ENCODE measurements at places on chromosomes 3 and 15.

- DNase-seq, result no peak
Observed at GRCh38 chr3:104575634-104576033, 791.1 kb upstream of the ALCAM start.

DNA sequence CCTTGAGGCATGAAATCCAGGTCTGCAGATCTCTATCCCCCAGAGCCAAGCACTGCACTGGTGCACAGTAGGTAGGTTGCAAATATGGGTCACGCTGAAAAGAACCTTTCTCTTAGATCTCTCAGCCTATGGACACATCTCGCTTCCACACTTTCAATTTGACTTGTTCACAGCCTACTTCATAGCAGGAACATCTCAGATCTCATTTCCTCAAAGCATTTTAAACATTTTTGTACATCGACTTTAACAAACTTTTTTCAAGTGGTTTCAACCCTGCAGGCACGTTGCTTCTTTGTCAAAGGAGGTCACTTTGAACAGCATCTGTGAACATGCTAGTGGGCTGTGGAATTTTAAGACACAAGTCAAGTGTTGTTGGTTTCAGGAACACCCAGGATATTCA lies 76.0 kb downstream of the SLC12A8 start:
- no peak for DNase-seq

DNA sequence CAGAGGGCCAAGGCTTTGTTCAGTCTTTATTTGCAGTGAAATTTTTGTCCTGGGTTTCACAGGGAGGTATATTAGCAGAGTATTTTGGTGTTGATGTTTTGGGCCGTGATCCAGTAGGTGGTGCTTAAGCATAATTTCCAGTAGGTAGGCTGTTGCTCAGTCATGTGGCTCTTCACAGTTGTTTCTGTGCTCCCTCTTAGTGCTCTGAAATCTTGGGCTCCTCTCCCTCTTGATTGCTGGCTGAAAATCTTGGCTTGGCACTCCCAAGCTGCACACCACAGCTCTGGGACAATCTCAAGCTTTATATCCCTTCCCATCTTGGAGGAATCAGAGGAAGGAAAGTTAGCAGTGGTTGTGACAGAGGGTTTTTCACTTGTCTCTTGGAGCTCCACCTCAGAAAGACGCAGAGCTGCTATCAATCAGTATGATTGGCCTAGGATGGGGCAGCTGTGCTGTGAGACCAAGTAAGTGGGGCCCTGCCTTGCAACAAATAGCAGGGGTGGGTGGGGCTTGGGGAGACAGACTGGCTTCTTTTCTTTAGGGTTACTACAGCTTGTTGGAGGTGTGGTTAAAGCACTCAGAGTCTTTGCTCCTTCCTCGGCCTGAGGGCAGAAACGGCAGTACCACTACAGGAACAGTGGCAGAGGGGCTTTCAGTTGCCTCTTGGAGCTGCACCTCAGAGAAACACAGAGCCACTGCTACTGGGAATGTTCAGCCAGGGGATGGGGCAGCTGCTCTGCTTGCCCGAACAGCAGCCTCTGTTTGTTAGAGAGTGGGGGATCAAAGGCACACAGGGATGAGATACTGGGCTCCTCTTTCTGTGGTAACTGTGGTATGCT lies 627.0 kb downstream of the SI start:
- no peak for DNase-seq

DNA sequence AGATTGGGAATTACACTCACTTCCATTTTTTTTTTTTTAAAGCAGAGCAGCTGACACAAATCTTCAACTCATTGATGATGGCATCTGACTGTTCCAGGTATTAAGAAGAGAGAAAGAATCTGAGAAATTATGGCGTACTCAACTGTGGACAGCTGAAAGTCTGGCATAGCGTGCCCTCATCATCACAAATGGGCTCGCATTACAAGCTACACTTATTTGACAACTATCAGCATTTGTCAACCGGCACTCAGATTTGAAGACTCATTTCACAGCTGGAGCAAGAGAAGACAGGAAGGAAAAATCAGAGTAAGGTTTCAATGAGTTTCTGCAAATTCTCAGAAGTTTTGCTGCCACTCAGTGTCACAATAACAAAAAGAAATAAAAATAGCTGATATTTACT lies 235.9 kb downstream of the ATP8B4 start:
- DNase-seq, result no peak

GRCh38 chr15:83871808-83872559 lies 218.1 kb downstream of the ADAMTSL3 start:
- no peak for DNase-seq

DNA sequence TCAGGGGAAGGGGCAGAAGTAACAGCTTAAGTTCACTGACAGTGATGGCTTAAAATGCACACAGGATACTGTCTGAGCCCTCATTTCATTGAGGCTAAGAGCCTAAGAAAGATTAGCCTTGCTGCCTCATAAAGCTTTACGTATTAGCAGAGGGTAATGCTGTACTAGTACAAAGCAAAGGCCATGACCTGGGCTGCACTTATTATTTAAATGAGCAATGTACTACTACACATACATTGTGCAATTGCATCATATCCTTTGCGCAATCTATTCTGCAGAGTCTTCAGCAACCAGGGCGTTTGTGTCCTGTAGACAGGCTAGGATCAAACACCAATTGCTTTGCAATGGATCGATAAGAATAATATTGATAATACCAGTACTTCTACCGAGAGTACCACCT lies 221.8 kb downstream of the TPRG1 start:
- no peak for DNase-seq

DNA sequence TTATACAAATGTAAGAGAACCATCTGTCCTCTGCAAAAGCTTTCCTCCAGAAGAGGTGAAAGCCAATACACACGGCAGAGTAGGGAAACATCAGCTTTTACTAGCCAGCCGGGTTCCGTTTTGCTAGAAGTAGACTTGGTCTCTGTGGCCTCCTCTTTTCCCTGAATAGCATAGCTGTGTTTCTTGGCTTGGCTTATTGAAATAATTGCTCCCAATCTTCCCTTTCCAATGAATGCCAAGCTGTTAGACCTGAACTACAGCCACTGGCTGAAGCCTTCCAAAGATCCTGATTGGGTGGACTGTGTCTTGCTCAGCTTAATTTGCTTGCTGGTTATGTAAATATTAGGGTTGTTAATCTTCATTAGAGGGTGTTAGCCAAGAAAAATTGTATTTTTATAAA lies 157.8 kb upstream of the ROPN1 start:
- no peak for DNase-seq

DNA sequence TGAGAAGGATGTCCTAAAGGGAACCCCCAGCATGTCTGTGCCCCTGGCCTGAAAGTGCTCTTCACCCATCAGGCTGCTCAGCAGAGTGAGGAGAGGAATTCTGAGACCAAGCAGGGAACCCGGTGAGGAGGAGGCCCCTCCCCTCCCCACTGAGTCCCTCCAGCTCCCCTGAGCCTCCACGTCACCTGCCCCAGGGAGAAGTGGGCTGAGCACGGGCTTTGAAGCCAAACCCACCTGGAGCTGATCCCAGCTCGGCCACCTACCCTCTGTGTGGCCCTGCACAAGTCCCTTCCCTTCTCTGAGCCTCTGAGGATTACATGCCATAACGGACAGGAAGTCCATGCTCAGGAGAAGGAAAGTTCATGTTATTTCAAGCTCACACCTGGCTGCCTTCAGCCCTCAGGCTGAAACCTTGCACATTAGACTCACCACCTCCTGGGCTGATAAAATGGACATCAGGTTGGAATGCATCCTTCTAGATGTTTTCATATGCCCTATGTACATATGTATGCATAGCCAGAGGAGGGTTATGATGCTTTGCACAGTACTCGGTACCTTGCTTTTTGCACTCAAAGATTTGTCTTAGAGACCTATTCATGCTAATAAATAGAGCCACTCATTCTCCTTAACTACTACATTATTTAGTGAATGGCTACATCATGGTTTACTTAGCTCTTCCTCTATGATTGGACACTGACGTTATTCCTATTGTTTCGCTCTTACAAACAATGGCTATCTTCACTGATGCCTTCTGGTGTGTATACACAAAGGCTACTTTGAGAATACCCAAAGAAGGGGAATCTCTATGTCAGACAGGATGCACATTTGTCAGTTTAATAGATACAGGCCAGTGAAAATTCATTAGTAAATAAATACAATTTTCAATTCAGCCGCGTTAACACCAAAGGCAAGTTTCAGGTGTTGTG lies 31.6 kb upstream of the GATA2 start:
- DNase-seq, result no peak

DNA sequence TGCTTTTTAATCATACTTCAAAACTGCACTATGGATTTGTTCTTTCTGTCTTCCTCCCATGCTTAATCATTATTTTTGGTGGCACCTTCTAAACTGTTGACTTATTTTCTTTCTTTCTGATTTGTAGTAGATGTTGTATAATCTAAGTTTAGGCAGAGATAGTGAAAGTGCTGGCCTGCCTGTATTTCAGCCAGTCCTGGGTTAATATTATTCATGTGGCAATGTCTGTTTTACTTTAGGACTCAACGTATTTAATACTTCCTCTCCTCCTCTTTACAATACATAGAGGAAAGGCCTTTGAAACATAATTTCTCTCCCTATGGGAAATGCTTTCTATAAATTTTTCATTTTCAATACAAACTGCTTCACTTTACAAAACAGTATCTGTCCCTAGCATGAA lies 327.7 kb upstream of the TPRG1 start:
- no peak for DNase-seq

- DNase-seq, result no peak
Observed at GRCh38 chr15:40925863-40926658, 3.1 kb upstream of the DLL4 start.

Data from stimulated activated CD4-positive, alpha-beta T cell treated with anti-CD3 and anti-CD28 coated beads, Interleukin-1b, Interleukin-23, amount 100 ng/mL, for 1 hour (primary cell).